Muscle of leg (tissue), 16 donors: ENCODE measurements at places on chromosomes 5 and 9. TPM values are rescaled to one million over a fixed set of nuclear protein-coding genes. Genes with fewer than 3 reads are reported as not detected.

The MYMK gene
- 61.2 TPM for polyA plus RNA-seq

DNA sequence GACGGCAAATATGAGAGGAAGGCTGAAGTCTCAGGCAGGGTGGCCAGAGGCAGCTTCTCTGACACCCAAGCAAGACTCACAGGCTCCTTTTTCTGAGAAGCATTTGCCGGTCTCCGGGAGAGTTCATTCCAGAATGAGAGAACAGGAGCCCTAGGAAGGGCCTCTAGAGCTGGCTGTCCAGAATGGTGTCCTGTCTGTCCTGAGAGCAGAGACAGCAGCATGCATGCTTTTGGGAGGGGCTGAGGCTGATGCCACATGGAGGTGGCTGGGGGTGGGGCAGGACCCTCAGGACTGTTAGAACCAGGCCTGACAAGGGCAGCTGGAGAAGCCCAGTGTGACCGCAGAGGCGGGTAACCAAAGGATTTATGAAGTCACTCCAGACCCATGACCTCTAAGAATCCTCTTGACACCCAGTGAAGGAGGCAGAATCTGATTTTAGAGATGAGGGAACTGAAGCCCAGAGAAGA, 60.0 kb downstream of the SHB start:
- H3K4me1 ChIP-seq = peaks cover 24% of the 10 kb centered on the region
- H3K27me3 ChIP-seq = no peaks in the 10 kb centered on the region
- no peak overlapping the region for H3K4me3 ChIP-seq
- no peak for DNase-seq
- H3K27ac ChIP-seq = no peak overlapping the region

DNA sequence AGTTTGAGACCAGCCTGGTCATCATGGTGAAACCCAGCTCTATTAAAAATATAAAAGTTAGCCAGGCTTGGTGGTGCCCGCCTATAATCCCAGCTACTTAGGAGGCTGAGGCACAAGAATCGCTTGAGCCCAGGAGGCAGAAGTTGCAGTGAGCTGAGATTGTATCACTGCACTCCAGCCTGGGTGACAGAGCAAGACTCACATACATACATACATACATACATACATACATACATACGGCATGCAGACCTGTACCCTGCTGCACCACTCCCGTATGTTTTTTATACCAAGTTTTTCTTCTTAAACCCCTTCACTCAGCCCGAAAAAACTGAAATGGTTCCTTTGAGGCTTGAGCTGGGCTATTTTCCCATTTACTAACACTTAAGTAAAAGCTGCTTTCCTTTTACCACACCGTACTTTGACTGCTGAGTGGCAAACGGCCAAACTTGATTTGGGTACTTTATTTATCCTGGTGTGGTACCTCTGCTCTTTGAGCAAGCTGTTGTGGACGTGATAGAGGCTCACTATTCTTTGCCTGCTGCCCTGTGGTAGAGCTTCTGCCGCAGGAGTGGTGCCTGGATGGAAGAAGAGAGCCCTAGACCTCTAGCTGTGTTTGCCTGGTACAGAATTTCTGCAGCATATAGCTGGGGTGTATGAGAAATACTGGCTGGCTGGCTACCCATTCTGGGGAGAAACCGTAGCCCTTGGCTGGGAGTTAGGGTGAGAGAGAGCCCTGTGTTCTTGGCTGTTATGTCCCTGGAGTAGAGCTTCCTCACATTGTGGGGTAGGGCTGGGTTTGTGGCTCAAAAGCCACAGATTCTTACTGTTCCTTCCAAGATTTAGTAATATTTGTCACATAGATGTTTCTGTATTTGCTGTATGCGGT, 19.4 kb downstream of the IPO11 start:
- H3K27ac ChIP-seq = peak overlapping the region; percentile 13
- H3K27me3 ChIP-seq = no peaks in the 10 kb centered on the region
- no peak overlapping the region for H3K4me3 ChIP-seq
- peaks cover 3% of the 10 kb centered on the region for H3K4me1 ChIP-seq
- DNase-seq = peak; percentile 13
- no peaks in the 10 kb centered on the region for H3K36me3 ChIP-seq

- no peak overlapping the region for H3K27ac ChIP-seq
- H3K36me3 ChIP-seq = no peaks in the 10 kb centered on the region
- peak overlapping the region; percentile 35 for H3K4me3 ChIP-seq
- H3K27me3 ChIP-seq = peaks cover 46% of the 10 kb centered on the region
- peaks cover 20% of the 10 kb centered on the region for H3K4me1 ChIP-seq
Measured at GRCh38 chr5:115962565-115963402, 509 bp downstream of the LVRN start.

The GABRG2 gene
- polyA plus RNA-seq = 0.05 TPM

DNA sequence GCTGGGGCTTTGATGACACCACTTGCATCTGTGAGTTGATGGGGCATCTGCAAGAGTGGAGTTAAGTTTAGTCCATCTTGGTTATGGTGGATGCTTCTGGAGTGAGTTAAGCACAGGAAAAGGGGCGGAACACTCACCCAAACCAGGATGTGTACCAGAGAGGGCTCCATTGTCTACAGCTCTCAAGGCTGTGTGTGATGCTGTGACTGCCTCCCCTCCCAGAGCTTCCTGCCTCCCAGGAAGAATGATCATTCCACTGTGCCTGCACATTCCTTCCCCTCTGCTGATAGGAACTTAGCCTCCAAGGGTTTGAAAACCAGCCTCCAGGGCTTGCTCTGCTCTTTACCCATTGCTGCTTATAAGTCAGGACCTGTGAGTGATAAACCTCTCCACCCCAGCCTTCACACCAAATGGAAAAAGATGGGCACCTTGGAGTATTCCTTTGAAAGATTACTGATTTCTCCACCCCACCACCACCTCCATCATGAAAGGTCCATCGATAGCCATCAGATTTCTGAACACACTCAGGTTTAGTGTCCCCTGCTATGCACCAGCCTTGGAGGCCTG, 160.1 kb upstream of the SPRY4 start:
- H3K27ac ChIP-seq = no peak overlapping the region
- no peaks in the 10 kb centered on the region for H3K27me3 ChIP-seq
- H3K36me3 ChIP-seq = no peaks in the 10 kb centered on the region
- DNase-seq = no peak

The RABGAP1 gene
- 40.5 TPM for polyA plus RNA-seq

GRCh38 chr5:160287378-160288051, 24.8 kb downstream of the CCNJL start:
- H3K36me3 ChIP-seq = no peaks in the 10 kb centered on the region
- H3K27me3 ChIP-seq = no peaks in the 10 kb centered on the region
- no peak overlapping the region for H3K4me3 ChIP-seq
- H3K27ac ChIP-seq = no peak overlapping the region

The TLX3 gene
- not detected for polyA plus RNA-seq

- H3K4me3 ChIP-seq = no peak overlapping the region
- no peaks in the 10 kb centered on the region for H3K27me3 ChIP-seq
- H3K4me1 ChIP-seq = peaks cover 6% of the 10 kb centered on the region
- H3K36me3 ChIP-seq = no peaks in the 10 kb centered on the region
- no peak overlapping the region for H3K27ac ChIP-seq
Measured at GRCh38 chr9:106896695-106897094, 33.7 kb downstream of the ZNF462 start.

GRCh38 chr9:109316207-109316640, 4.6 kb downstream of the EPB41L4B start:
- H3K4me3 ChIP-seq = no peak overlapping the region
- no peaks in the 10 kb centered on the region for H3K36me3 ChIP-seq
- peaks cover 40% of the 10 kb centered on the region for H3K27me3 ChIP-seq
- peak; percentile 75 for DNase-seq
- H3K27ac ChIP-seq = peak overlapping the region; percentile 20

- H3K27ac ChIP-seq = no peak overlapping the region
- H3K36me3 ChIP-seq = no peaks in the 10 kb centered on the region
- no peaks in the 10 kb centered on the region for H3K27me3 ChIP-seq
- DNase-seq = no peak
Measured at GRCh38 chr5:73853091-73853490, 227.1 kb downstream of the ARHGEF28 start.

The KCNV2 gene
- 0.08 TPM for polyA plus RNA-seq

The FAM81B gene
- polyA plus RNA-seq = 11.9 TPM
